ENCODE measurements at places on chromosomes 11 and 22.

- no peaks in the 10 kb centered on the region for H3K4me1 ChIP-seq
- H3K36me3 ChIP-seq = no peaks in the 10 kb centered on the region
- no peak for DNase-seq
Measured at GRCh38 chr11:13000116-13000515, 9.0 kb upstream of the RASSF10 start.

- H3K27me3 ChIP-seq = peaks cover 16% of the 10 kb centered on the region
- no peak overlapping the region for H3K4me3 ChIP-seq
- no peak for DNase-seq
- no peaks in the 10 kb centered on the region for H3K36me3 ChIP-seq
- no peak overlapping the region for H3K27ac ChIP-seq
Measured at GRCh38 chr22:49108636-49109315, 718.9 kb downstream of the BRD1 start.

DNA sequence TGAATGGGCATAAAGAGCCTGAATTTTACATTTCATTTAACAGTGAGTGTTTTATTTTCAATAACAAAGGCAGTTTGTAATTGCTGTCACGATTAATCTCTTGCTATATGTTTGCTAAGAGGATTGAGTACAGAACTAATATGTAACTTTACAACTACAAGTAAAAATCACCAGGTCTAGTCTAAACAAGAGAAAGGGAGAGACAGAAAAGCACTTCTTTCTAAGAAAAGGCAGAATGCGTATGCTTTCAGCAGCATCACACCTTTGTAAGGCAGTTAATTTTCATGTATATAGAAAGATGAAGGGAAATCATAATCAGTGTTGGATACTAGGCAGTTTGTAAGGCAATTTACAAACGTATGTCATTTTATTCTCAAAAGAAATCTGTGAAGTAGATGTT is 169.8 kb downstream of the NELL1 start:
- no peak overlapping the region for H3K27ac ChIP-seq
- no peak overlapping the region for H3K4me3 ChIP-seq
- no peaks in the 10 kb centered on the region for H3K36me3 ChIP-seq
- H3K4me1 ChIP-seq = no peaks in the 10 kb centered on the region

- no peaks in the 10 kb centered on the region for H3K27me3 ChIP-seq
- H3K27ac ChIP-seq = no peak overlapping the region
- no peaks in the 10 kb centered on the region for H3K36me3 ChIP-seq
- DNase-seq = no peak
Measured at GRCh38 chr22:26735019-26735409, 77.6 kb downstream of the MIAT start.
